ENCODE measurements at places on chromosomes 1 and 21.

DNA sequence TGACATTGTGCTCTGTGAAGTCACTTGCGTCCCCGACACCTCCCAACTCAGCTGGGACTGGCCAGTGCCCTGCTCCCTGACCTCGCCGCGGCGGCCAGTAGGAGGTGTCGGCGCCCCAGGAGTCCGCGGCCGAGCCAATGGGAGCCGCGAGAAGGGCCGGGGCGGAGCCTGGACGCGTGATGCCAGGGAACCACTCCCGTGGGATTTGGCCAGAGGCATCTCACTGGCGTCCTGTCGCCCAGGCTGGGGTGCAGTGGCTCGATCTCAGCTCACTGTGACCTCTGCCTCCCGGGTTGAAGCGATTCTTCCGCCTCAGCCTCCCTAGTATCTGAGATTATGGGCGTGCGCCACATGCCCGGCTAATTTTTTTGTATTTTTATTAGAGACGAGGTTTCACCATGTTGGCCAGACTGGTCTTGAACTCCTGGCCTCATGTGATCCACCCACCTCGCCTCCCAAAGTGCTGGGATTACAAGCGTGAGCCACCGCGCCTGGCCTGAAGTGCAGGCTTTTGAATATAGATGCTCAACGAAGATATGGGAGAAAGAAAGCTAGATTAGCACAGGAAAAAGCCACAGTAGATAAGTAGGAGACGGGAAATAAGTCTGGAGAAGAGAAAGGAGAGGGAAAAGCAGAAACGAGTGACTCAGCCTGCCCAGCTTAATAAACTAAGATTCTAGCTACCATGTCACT lies 38.0 kb downstream of the ZBTB8OS start:
- DNase-seq: peak; percentile 17

DNA sequence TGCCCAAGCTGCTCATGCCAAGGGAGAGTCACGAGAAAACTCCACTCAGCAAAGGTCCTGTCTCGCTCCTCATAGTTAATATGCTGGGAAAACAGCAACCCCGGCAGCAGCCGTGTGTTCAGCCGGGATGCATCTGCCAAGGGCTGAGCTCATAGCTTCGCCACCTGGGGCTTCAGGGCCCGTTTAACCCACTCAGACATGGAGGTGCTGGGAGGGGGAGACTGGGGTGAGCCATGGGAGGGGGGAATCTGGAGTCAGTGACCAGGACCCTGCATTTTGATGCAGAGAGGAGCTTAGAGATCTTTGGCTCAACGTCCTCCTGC lies 283.4 kb downstream of the PTPRU start:
- DNase-seq: no peak

GRCh38 chr21:15688809-15689208 lies 41.0 kb upstream of the USP25 start:
- DNase-seq: no peak

DNA sequence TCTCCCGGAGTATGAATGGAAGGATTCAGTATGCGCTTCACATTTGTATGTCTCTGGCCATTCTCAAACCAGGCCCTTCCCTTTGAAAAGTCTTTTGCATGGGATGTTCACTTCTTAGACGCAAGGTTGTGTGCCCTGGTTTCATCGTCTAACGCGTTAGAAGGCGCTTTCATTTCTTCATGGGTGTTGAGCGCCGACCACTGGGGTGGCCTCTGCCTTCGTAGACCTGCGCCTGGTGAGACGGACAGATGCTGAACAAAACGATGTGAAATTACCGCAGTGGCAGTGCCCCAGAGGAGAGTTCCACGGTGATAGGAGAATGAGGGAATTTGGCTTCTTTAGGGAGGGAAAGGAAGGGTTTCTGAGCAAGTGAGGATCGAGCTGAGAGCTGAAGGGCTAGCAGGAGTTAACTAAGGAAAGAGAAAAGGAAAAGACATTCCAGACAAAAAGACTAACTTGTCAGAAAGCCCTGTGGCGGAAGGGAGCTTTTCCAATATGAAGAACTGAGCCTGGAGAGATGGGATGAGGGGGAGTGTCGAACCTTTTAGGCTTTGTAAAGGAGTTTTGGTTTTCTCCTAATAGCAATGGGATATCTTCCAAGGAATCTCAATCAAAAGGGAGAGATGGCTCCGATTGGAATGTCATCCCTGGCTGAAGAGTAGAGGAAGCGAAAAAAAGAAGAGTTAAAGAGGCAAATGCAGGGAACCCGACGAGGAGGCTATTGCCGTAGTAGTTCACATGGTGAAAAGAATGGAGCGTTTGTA lies 951 bp downstream of the GGPS1 start:
- DNase-seq: no peak

DNA sequence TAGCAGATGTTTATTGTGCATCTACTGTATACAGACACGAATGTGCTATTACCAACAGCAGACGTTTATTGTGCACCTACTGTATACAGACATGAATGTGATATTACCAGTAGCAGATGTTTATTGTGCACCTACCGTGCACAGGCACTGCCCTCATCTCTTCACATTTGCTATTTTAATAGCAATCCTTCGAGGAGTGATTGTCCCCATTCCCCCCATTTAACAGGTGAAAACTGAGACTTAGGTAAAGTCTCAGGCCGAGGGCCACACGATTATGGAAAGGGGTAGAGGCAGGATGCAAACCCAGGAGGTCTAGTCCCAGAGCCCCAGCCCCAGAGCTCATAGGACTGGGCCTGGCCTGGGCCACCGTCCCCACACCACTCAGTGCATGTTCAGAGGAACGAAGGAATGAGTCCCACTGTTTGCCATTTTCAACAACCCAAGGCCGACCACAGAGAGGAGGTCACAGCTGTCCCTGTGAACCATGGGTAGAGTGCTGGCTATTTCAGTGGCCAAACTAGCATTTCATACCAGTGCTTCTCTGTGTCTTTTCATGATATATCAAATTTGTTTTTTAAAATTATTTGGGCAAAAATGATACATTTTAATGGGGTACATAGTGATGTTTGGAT lies 114.4 kb upstream of the TMEM51 start:
- DNase-seq: no peak

DNA sequence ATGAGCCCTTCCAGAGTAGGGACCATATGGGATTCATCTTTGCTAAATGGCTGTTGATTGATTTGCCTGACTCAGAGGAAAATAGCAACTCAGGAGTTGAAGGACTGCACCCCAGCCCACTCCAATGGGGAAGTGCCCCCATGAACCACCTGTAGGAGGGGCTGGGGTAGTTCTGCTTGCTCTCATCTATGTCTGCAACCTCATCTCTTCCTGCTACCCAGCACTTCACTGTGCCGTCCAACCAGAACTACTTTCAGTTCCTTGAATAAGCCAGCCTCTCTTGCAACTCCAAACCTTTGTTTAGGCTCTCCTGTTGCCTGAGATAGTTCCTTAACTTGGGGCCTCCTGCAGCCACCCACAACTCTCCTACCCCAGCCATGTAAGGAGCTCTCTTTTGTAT lies 26.6 kb downstream of the BEND5 start:
- no peak for DNase-seq
